ENCODE measurements at places on chromosomes 13 and 19.

GRCh38 chr19:11321191-11322126, 18.0 kb downstream of the RAB3D start:
- DNase-seq, result no peak

GRCh38 chr19:55252760-55253663, 5.8 kb downstream of the PPP6R1 start:
- no peak for DNase-seq

DNA sequence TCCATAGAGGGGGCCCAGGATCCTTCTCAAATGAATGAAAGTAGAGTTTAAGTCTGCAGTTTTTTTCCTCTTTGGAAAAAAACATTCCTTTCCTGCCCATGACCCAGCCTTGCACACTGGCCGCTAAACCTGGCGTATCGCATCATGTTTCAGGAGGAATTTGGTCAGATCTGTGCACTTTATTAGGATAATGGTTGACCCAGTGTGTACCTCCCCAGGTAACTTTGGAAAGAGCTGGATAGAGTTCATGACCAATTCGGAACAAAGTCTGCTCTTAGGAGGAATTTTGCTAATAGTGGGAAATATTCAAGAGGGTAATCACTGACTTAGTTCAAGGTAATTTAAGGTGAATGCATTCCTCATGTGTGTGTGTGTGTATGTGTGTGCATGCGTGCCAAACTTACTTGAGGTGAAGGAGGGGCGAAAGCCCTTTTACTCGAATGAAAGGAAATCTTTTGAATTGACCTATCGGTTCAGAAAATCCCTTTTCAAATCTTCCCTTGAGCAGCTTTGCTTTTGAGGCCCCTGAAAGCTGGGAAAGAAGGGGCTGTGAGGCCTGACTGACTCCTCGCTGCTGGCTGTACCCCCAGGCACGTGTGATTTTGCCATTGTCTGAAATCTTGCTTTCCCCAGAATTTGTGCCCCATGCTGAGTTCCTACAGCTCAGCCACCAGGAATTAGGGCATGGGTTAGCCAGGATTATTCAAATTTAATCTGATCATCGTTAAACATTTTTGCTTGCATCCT, 46.3 kb downstream of the SIPA1L3 start:
- no peak for DNase-seq

- no peak for DNase-seq
These were observed at the start of gene KCNN1 for GRCh38 chr19:17966550-17967256. KCNN1 (plus strand) TSS chr19:17967107; CDS start chr19:17973889, 6,782 bp downstream.

DNA sequence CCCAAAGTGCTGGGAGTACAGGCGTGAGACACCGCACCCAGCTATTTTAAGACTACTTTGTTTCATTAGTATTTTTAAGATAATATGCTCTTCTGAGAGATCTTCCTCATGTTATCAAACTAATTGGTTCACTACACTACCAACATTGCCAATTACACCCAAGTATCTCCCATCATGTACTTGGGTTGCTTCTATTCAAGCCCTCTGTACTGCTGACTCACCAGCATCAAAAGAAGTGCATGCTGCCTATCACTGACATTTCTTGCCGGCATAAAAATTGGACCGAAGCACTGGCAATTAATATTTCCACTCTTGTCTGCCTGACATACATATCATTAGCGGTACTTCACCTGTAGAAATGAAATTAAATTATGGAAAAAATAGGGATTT, 164.2 kb upstream of the NBEA start:
- no peak for DNase-seq

DNA sequence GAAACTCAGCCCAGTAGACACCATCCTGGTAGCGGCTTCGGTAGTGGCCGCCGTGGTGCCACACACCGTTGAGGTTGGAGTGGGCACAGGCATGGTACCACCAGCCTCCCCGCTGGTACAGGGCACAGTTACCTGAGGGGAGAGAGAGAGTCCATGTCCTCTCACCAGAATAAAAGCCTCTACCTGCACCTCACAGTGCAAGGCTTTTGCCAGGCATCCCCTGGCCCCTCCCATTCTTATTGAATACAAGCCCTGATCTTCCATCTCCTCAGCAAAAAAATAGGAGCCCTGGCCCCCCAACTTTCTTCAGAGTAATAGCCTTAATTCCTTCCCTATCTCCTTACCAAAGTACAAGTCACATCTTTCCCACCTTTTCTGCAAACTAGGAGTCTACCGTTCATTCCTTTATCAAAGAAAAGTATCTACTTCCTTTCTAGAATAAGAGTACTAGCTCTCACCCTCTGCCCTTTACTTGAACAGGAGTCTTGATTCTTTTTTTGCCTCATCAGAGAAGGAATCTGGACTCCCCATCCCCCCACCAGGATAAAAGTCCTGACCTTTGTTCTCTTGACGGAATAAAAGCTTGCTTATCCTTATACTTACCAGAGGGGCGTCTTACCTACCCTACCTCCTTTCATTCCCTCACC, 6.7 kb downstream of the SHFL start:
- no peak for DNase-seq

All from AG04449 (cell line).